Aorta (tissue), 5 donors: ENCODE measurements at places on chromosomes 3 and 15. TPM values are rescaled to one million over a fixed set of nuclear protein-coding genes. Genes with fewer than 3 reads are reported as not detected.

Gene MAP4
- 110 TPM for polyA plus RNA-seq

Gene EEFSEC
- polyA plus RNA-seq, result 18.8 TPM

Gene SLC28A2
- polyA plus RNA-seq, result 2.0 TPM

GRCh38 chr15:85581495-85581894 lies 201.1 kb downstream of the AKAP13 start:
- peak; percentile 86 for DNase-seq

GRCh38 chr3:14988988-14989394 lies 41.6 kb downstream of the NR2C2 start:
- DNase-seq, result no peak

DNA sequence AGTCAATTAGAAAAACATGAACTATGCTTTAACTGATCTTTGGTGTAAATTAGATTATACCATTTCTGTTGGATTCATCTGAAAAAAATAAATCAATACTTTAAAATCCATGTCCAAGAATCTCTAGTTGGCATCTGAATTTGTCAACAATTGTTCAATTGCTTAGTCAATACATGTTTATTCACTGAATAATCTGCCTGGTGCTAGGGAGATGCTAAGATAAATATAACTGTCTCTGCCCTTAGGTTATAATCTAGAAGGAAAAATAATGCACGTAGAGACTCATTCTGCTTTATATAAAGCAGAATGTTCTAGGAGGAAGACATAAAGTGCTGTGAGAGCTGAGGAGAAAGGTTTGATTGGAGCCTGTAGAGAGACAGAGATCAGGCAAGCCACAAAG lies 537.2 kb upstream of the IL12A start:
- DNase-seq, result no peak

DNA sequence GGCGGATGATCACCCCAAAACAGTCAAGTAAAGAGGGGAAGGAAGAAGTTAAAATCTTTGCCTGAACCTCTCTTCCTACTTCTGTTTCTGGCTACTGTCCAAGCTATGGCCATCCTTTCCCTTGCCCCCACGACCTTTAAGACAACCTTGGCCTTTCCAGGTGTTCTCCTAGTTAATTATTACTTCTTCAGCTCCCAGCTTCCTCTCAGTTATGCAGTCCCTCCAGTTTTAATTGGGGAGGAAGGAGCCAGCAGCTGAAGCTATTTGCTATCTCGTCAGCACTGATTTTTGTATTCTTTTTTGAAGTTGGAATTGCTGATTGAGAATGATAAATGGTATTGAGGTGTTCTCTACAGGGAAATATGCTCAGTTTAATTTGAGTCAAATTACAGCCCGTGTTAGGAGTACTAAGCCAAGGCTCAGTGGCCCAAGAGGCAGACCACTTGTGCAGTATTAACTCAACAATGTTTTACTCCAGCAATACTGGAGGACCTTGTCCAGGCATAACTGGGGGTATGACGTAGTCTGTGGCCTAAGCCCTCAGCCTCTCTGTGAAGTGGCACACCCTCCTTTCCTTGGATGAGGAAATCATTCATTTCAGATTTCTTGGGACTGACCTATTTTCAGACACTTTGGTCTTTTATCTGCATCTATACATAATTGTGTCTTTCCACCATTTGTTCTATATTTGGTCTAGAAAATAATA lies 336.9 kb downstream of the SLC9A9 start:
- no peak for DNase-seq

DNA sequence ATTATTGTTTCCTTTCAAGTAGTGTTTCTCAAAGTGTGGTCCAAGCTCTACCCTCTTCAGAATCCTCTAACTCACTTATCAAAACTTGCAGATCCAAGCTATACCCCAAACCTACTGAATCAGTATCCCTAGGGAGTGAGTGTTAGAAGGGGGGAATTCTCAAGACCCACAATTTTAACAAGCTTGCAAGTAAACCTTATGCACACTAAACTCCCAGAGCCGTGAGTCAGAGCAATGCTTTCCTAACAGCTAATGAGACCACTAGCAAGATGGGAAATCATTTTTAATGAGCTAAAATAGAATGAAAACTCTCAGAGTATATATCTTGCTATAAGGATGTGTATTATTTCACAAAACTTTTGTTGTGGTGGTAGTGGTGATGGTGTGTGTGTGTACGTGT lies 41.1 kb upstream of the SRGAP3 start:
- DNase-seq, result no peak

- DNase-seq, result no peak
Measured at GRCh38 chr15:69613988-69614387, 161.4 kb downstream of the RPLP1 start.

DNA sequence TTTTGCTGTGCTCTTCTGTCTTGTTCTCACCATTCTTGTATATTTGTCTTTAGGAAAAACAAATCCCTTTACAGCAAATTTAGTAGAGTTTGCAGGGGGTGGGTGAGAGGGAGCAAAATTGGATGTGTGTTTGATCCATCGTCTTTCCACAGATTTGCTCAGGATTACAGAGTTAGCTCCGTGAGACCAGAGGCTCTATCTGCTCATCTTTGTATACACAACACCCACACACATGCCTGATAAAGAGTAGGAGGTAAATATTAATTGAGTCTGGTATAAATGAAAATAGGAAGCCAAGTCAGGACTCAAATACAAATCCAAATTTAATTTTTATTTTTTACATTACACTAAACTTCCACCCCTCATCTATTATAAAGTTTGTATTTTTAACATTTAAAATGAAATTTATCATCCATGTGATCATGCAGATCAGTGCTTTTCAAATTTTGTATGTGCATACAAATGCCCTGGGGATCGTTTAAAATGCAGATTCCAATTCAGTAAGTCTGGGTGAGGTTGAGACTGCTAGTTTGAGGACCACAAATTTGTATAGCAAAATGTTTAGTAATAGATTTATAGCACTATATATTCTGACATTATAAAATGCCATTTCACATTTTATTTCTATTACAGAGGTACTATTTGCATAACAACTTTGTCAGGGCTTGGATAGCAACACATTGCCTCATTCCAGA lies 326.7 kb downstream of the LSAMP start:
- DNase-seq, result no peak

- no peak for DNase-seq
Measured at GRCh38 chr15:100348578-100348977, 6.8 kb upstream of the ADAMTS17 start.

DNA sequence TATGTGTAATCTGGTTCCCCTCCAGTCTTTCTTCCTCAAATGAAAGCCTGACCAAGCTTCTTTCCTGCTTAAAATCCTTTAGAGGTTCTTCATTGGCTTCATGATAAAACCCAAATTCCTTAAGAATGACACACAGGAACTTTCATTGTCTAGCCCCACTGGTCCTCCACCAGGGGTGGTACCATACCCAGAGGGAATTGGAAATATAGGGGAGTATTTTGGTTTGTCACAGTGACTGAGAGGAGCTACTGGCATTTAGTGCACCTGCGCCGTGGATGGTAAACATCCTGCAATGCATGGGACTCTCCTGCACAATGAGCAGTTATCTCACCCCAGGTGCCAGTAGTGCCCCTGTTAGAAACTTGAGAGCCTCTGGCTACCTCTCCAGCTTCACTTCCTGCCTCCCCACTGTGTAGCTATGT lies 10.8 kb downstream of the ZWILCH start:
- no peak for DNase-seq
